ENCODE measurements at places on chromosomes 2 and 18. TPM values are rescaled to one million over a fixed set of nuclear protein-coding genes. Genes with fewer than 3 reads are reported as not detected.

GRCh38 chr2:11175293-11175795 lies 20.1 kb downstream of the SLC66A3 start:
- peak; percentile 69 for DNase-seq

The KCNG2 gene
- not detected for total RNA-seq

GRCh38 chr2:159073256-159073655 lies 104.8 kb downstream of the TANC1 start:
- peak; percentile 69 for DNase-seq

DNA sequence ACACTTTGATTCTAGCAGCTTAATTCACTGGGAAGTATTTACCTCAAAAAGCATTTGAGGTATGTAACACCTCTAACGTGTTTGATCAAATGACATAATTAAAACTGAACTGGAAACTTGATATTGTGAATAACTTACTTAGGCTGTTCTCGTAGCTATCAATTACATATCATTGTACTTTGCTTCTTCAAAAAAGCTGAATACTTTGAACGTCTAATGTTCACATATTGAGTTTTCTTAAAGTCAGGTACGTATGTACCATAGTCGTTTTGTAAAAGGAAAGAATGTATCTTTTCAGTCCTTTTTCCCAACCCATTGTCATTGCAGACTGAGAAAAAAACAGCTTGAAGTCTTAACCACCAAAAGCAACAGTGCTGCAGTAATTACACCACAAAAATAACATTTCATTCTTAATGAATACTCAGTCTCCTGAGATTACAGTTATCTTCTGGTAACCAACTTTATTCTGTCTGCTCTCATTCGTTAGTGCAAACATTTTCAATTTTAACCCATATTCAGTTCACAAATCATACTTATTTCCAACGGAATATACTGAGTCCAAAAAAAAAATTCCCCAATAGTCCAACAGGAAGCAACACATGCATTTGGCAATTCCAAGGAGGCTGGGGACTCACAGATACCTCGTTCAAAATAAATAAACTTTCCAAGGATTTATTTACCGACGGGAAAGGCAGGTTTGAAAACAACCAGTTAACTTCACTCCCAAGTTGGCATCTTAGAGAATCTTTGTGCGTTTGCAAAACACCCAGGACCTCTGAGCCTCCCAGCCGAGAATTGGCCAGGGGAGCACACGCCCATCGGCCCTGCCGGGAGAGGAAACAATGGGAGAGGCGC lies 1.1 kb downstream of the CHN1 start:
- DNase-seq = peak; percentile 23

- peak; percentile 33 for DNase-seq
Measured at GRCh38 chr2:231597014-231597611, 4.4 kb downstream of the TEX44 start.
